ENCODE measurements at places on chromosomes 7 and 10.

DNA sequence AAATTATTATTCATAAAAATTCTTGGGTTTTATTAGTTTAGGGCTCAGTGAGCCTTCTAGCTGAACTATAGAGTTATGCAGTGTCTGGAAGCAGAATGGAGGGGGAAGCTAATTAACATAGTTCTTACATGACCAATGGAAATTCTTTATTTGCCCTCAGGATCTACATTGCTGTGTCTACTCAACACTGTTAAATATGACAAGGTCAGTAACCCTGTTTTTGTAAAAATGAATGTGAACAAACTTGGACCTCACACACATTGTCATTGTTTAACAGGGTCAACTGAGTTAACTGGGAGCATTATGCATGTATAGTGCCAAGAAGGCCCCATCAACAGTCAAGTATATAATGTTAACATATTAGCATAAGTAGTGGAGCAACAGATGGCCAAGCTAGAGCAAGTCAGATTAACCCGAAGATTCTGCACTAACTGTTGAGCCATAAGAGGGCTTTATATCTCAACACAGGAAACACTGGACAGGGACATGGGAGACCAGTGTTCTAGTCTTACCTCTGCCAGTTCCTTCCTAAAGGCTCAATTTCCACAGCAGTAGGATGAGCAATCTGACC, 122.5 kb upstream of the SEM1 start:
- DNase-seq: no peak
- no peak overlapping the region for H3K27ac ChIP-seq
- H3K4me1 ChIP-seq: no peaks in the 10 kb centered on the region
- H3K4me3 ChIP-seq: no peak overlapping the region
- H3K36me3 ChIP-seq: no peaks in the 10 kb centered on the region

DNA sequence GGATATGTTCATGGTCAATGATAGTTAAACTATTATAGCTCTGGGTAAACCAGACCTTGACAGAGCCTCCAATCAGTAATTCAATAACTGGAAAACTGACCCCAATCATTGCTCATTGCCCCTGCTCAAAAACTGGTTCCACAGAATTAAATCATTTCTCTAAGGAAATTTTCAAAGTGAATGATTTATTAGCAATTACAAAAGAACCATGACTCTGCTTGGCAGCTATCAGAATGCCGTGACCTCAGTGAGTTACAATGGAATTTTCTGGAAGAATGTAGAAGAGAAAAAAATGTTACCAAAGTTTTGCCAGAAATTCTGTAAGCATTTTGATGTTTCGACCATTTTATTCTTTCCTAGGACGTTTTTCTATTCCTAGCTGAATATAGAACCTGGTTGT, 106.8 kb upstream of the APBB1IP start:
- no peak overlapping the region for H3K27ac ChIP-seq
- no peak overlapping the region for H3K4me3 ChIP-seq
- no peaks in the 10 kb centered on the region for H3K36me3 ChIP-seq
- H3K4me1 ChIP-seq: no peaks in the 10 kb centered on the region
- DNase-seq: no peak
- no peaks in the 10 kb centered on the region for H3K27me3 ChIP-seq

DNA sequence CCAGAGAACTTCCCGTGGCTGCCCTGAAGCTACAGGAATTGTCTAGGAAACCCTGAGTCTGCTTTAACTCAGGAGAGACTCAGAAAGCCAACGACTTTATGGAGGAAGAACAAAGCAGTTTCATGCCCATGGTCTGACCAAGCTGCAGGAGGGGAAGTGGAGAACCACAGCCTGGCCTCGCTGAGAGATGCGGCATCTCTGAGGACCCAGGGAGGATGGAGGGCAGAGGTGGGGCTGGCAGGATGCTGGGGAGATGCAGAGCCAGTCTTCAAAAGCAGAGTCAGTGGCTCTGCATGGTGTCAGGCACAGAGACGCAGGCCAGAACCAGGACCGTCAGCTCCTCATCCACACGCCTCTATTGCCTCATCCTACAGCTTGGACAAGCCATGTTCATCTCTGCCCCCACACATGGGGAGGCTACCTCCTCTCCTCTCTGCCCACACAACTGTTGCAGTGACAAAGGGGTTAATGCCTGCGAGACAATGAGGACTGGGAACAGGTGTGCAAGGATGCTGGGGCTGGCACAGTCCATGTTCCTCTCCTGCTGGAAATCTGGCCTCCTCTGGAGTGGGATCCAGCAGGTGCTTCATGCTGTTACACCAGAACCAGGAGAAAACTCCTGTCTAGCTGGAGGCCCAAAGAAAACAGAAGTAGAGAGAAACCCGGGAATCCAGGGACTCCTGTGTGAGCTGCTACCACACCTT, 267.0 kb downstream of the PLXNA4 start:
- H3K4me3 ChIP-seq: no peak overlapping the region
- no peaks in the 10 kb centered on the region for H3K36me3 ChIP-seq
- H3K4me1 ChIP-seq: no peaks in the 10 kb centered on the region
- H3K27ac ChIP-seq: no peak overlapping the region

GRCh38 chr10:24947304-24948097, 4.9 kb downstream of the PRTFDC1 start:
- no peaks in the 10 kb centered on the region for H3K27me3 ChIP-seq
- no peak for DNase-seq
- H3K27ac ChIP-seq: no peak overlapping the region
- H3K4me3 ChIP-seq: no peak overlapping the region
- H3K4me1 ChIP-seq: no peaks in the 10 kb centered on the region
- H3K36me3 ChIP-seq: no peaks in the 10 kb centered on the region

DNA sequence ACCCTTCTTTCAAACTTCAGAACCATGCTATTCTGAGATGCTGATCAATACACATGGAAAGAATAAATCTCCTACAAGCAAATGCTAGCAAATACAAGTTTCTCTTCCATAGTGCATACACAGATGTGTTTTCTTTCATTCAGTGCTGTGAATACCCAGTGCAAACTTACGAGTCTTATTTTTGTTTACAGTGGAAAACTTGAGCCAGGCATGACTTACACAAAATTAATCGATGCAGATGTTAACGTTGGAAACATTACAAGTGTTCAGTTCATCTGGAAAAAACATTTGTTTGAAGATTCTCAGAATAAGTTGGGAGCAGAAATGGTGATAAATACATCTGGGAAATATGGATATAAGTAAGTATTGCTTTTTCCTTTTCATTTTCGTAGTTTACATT, 48.8 kb downstream of the PNLIPRP3 start:
- no peaks in the 10 kb centered on the region for H3K27me3 ChIP-seq
- no peaks in the 10 kb centered on the region for H3K4me1 ChIP-seq
- DNase-seq: no peak
- H3K4me3 ChIP-seq: no peak overlapping the region

GRCh38 chr10:113084031-113084430, 134.0 kb downstream of the TCF7L2 start:
- no peak overlapping the region for H3K27ac ChIP-seq
- no peaks in the 10 kb centered on the region for H3K4me1 ChIP-seq
- H3K27me3 ChIP-seq: no peaks in the 10 kb centered on the region

GRCh38 chr10:58952747-58953466, 223.5 kb upstream of the PHYHIPL start:
- H3K4me1 ChIP-seq: no peaks in the 10 kb centered on the region
- no peak overlapping the region for H3K27ac ChIP-seq
- H3K27me3 ChIP-seq: peaks cover 8% of the 10 kb centered on the region
- H3K4me3 ChIP-seq: no peak overlapping the region
- DNase-seq: peak; percentile 55

DNA sequence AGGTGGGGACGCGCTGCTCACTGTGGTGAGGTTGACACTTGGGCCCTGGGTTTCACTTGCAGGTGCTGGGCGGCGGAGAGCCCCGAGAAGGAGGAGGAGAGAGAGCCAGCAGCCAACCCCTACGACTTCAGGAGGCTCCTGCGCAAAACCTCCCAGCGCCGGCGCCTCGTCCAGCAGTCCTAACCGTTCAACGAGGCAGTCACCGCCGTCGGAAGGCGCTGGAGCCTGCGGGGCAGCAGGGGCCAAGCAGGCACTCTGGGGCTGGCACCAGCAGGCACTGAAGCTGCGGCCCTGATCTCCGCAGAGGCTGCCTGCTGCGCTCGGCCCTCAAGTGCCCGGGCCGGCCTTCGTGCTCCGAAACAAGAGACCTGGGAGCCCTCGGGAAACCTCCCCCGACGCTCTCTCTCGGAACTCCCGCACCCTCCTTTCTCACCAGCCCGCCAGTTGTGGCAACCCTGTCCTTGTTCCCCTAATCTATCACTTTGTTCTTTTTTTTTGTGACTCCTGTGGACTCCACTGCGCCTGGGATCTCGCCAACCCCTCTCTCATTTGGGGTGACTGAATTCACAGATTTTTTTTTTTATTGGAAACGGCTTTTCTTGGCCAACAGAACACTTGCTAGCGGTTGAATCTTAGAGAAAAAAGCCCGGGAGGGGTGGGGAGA, 4.7 kb upstream of the GAD2 start:
- H3K4me1 ChIP-seq: peaks cover 11% of the 10 kb centered on the region
- peaks cover 89% of the 10 kb centered on the region for H3K27me3 ChIP-seq
- DNase-seq: no peak
- H3K4me3 ChIP-seq: no peak overlapping the region

- H3K27me3 ChIP-seq: no peaks in the 10 kb centered on the region
- no peaks in the 10 kb centered on the region for H3K4me1 ChIP-seq
- no peak overlapping the region for H3K27ac ChIP-seq
- DNase-seq: no peak
- H3K4me3 ChIP-seq: no peak overlapping the region
- H3K36me3 ChIP-seq: no peaks in the 10 kb centered on the region
These were observed 13.6 kb downstream of the NKX1-2 start for GRCh38 chr10:124436191-124436638.

GRCh38 chr7:80721883-80722615, 83.6 kb downstream of the CD36 start:
- no peaks in the 10 kb centered on the region for H3K36me3 ChIP-seq
- peaks cover 14% of the 10 kb centered on the region for H3K4me1 ChIP-seq
- no peaks in the 10 kb centered on the region for H3K27me3 ChIP-seq
- peak; percentile 87 for DNase-seq

- H3K36me3 ChIP-seq: no peaks in the 10 kb centered on the region
- no peak overlapping the region for H3K27ac ChIP-seq
- H3K4me3 ChIP-seq: no peak overlapping the region
- DNase-seq: no peak
These were observed 6.1 kb downstream of the SKAP2 start for GRCh38 chr7:26858241-26858715.

DNA sequence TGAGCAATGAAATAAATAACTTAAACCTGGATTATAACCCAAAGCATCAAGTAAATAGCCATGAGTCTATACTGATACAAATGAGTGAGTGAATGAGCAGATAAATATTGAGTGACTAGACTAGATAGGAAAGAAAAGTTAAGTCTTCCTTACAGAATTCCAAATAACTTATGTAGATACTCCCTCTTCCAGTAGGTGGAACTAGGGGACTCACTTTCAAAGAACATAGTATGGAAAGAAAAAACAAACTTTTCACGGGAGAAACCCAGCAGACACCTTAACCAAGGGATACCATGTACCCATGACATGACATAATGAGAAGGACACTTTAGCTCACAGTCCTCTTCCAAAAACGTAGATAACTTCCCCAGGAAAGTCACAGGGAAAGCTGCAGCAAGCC, 32.2 kb downstream of the CSGALNACT2 start:
- DNase-seq: peak; percentile 27
- H3K4me1 ChIP-seq: peaks cover 14% of the 10 kb centered on the region
- H3K27ac ChIP-seq: no peak overlapping the region
- H3K36me3 ChIP-seq: no peaks in the 10 kb centered on the region

GRCh38 chr7:50832744-50833143, 50.0 kb upstream of the GRB10 start:
- H3K27ac ChIP-seq: no peak overlapping the region
- H3K4me3 ChIP-seq: no peak overlapping the region
- no peaks in the 10 kb centered on the region for H3K4me1 ChIP-seq
- no peaks in the 10 kb centered on the region for H3K36me3 ChIP-seq
- no peak for DNase-seq
- no peaks in the 10 kb centered on the region for H3K27me3 ChIP-seq

DNA sequence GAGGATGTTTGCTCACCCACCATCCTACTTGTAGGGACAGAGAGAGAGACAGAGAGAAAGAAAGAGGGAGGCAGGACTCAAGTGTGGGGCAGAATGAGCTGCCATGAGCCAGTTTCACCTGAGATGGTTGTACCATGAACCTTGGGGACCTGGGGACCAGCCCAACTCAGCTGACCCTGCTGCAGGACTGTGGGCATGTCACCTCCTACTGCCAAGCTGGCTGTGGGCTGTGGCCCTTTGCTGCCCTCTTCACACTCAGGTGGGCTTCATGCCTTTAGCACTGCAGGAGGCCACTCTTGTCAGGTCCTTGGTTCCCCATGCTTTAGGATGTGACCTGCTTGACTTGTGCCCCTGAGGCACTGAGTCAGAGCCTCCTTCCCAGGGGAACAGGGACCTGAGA, 108.2 kb upstream of the PCBD1 start:
- no peaks in the 10 kb centered on the region for H3K4me1 ChIP-seq
- no peak for DNase-seq
- H3K36me3 ChIP-seq: no peaks in the 10 kb centered on the region
- no peak overlapping the region for H3K4me3 ChIP-seq
- no peaks in the 10 kb centered on the region for H3K27me3 ChIP-seq

DNA sequence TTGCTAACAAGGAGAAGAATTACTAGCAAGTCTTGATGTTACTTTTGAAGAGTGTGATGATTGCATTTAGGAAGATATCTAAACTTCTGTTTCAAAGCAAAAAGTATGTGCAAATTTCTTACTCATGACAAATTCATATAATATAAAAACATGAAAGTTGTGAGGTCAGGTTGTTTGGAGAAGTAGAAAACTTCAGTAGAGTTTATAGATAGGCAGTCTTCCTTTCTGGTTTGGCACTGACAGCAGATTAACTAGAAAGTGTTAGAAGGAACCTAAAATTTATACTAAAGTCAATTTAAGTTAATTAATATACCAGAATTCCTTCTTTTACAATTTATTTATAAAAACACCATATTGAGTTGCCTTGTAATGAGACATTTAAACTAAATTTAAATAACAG, 16.9 kb downstream of the PTEN start:
- no peak for DNase-seq
- H3K27me3 ChIP-seq: no peaks in the 10 kb centered on the region

GRCh38 chr7:16989811-16990413, 108.1 kb upstream of the AGR3 start:
- no peaks in the 10 kb centered on the region for H3K4me1 ChIP-seq
- H3K36me3 ChIP-seq: no peaks in the 10 kb centered on the region
- peak; percentile 96 for DNase-seq
- no peak overlapping the region for H3K27ac ChIP-seq
- H3K4me3 ChIP-seq: no peak overlapping the region

- H3K4me1 ChIP-seq: peaks cover 2% of the 10 kb centered on the region
- H3K4me3 ChIP-seq: no peak overlapping the region
- DNase-seq: peak; percentile 32
- H3K36me3 ChIP-seq: no peaks in the 10 kb centered on the region
- no peak overlapping the region for H3K27ac ChIP-seq
These were observed 46.9 kb downstream of the FAM13C start for GRCh38 chr10:59315465-59315864.

- no peak overlapping the region for H3K4me3 ChIP-seq
- no peaks in the 10 kb centered on the region for H3K27me3 ChIP-seq
- H3K36me3 ChIP-seq: no peaks in the 10 kb centered on the region
- H3K4me1 ChIP-seq: peaks cover 9% of the 10 kb centered on the region
- no peak for DNase-seq
These were observed 82.1 kb upstream of the SLC26A5 start for GRCh38 chr7:103528152-103528551.

GRCh38 chr10:114151486-114151885, 22.5 kb downstream of the CCDC186 start:
- no peaks in the 10 kb centered on the region for H3K27me3 ChIP-seq
- no peak overlapping the region for H3K27ac ChIP-seq
- H3K36me3 ChIP-seq: peaks cover 20% of the 10 kb centered on the region
- DNase-seq: no peak
- no peaks in the 10 kb centered on the region for H3K4me1 ChIP-seq

GRCh38 chr10:52864201-52865106, 91.9 kb upstream of the MBL2 start:
- H3K27ac ChIP-seq: no peak overlapping the region
- H3K4me3 ChIP-seq: no peak overlapping the region
- DNase-seq: no peak
- H3K27me3 ChIP-seq: no peaks in the 10 kb centered on the region
- no peaks in the 10 kb centered on the region for H3K4me1 ChIP-seq

Measured in cardiac muscle cell (in vitro differentiated cells and primary cell).